Activated CD8-positive, alpha-beta T cell treated with anti-CD3 and anti-CD28 coated beads, Interleukin-2, amount 10 ng/mL, durations not matched to agents 7 days and 5 days (primary cell): ENCODE measurements at places on chromosomes 12 and 14. TPM values are rescaled to one million over a fixed set of nuclear protein-coding genes. Genes with fewer than 3 reads are reported as not detected.

TSPAN19 gene
- total RNA-seq = not detected

ASCL1 gene
- total RNA-seq = not detected

HRK gene
- total RNA-seq = not detected

FZD10 gene
- not detected for total RNA-seq

GDF3 gene
- not detected for total RNA-seq

SYCP3 gene
- 1.7 TPM for total RNA-seq

KLHDC1 gene
- 0.95 TPM for total RNA-seq

USP5 gene
- total RNA-seq = 108 TPM

KRT75 gene
- not detected for total RNA-seq

GUCY2C gene
- total RNA-seq = not detected

GPR84 gene
- total RNA-seq = 0.32 TPM

SSPN gene
- not detected for total RNA-seq

RAPGEF3 gene
- total RNA-seq = 0.24 TPM
